ENCODE measurements at places on chromosomes 16 and 17.
A peak's percentile ranks its signal among the peaks of the same experiment; 100 is the strongest.

- DNase-seq: no peak
Measured at GRCh38 chr17:36740157-36740556, 138.8 kb downstream of the MRM1 start.

GRCh38 chr16:30867747-30868146, 26.1 kb downstream of the BCL7C start:
- no peak for DNase-seq

DNA sequence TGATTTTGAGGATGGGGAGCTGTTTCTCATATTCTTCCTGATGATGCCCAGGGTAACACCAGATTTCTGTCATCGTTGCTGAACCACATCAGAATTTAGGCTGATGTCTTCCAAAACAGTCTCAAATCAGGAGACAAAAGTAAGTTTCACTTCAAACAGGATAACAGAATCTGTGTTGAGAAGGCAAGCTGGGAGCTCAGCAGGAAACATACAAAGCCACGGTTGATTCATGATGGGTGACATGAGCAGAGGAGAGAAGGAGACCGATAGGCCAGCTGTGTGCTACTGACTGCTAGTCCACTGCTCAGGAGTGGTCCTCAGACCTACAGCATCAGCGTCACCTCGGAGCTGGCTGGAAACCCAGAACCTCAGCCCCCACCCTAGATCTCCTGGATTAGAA, 62.9 kb upstream of the RCVRN start:
- no peak for DNase-seq

GRCh38 chr17:79852748-79853147, 13.5 kb upstream of the CBX4 start:
- DNase-seq: no peak

- no peak for DNase-seq
Measured at GRCh38 chr16:74034862-74035261, 261.8 kb upstream of the PSMD7 start.

- DNase-seq: no peak
Measured at GRCh38 chr17:50588391-50589049, 28.0 kb downstream of the CACNA1G start.

DNA sequence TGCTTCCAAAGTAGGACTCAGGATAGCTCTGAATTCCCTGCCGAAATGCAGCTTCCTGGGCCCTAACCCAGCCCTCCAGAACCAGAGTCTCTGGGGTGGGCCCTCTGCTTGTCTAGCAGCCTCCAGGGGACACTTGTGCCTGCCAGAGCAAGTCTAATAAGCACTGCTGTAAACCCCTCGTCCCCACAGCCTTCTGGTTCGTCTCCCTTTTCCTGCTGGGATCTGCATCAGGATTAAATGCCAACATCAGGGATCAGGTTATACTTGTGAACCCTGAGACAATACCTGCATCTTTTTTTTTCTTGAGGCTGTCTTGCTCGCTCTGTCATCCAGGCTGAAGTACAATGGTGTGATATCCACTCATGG, 282.0 kb downstream of the SEC14L1 start:
- DNase-seq: no peak

GRCh38 chr17:79340333-79341221, 266.0 kb downstream of the ENGASE start:
- peak; percentile 19 for DNase-seq

- no peak for DNase-seq
Measured at GRCh38 chr17:63983320-63983719, 10.6 kb upstream of the SCN4A start.

- no peak for DNase-seq
Measured at GRCh38 chr16:13909872-13910303, 10.1 kb upstream of the ERCC4 start.

DNA sequence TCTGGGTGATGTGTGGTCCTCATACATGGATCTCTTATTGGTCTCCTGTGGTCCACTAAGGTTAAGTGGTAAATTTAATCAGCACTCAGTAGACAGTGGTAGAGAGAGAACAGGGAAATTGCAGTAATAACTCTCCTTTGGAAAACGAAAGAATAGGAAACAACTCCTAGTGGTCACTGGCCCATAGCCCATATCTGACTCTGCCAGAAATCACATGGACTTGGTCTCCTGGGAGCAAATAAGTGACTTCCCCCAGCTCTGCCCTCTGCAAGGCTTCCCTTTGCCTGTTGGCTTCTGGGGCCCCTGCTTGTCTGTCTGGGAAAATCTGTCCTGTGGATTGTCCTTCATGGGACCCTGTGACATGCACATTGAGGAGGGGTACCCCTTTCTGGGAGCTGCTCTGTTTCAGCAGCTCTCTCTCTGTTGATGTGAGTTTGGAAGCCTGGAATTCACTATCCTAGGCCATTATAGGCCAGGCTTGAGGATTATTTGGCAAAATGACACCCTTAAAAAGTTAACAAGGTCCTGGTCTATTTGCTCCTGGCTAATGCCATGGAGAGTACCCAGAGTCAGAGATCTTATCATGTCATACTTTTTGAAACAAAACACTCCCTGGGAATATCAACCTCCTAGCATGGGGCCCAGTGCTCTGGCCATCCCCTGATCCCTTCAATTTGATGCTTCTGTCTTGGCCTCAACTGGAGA, 58.0 kb upstream of the HNF1B start:
- no peak for DNase-seq

DNA sequence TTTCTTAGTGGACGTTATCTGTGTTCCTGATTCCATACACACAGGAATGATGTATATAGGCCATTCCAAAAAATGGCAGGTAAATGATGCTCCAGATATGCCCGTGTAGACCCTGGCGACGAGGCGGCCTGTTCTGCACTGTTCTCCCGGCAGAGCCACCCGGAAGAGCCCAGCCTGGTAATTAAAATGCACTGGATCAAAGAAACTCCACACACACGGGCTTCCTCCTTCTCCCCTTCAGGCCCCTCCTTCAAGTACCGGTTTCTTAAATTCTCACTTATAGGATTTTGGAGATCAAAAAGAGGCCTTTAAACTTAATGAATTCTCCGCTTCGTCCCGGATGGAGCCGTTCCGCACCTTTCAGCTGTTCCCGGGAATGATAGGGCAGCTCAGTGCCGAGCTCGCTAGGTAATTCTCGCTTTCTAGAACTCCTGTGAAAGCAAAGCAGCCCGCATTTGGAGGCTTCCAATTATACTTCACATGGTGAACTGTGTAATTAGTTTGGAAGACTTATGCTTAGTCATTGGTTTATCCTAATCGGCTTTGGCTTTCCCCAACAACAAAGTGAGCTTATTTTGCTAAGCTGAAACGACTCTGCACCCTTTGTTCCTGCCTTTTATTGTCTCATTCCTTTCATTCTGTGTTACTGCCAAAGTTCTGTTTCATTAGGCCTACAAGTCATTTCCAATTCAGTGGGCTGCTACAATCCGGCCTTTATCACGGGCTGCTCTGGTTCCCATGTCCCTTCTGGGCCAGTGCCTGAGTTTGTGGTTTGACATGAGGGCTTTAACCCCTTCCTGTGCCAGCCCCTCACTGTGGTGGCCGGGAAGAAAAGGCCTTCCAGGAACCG, 150.0 kb downstream of the MSI2 start:
- no peak for DNase-seq

GRCh38 chr16:66481943-66482390, 54.9 kb downstream of the BEAN1 start:
- no peak for DNase-seq

- no peak for DNase-seq
Measured at GRCh38 chr17:73532421-73532901, 111.8 kb downstream of the SDK2 start.

DNA sequence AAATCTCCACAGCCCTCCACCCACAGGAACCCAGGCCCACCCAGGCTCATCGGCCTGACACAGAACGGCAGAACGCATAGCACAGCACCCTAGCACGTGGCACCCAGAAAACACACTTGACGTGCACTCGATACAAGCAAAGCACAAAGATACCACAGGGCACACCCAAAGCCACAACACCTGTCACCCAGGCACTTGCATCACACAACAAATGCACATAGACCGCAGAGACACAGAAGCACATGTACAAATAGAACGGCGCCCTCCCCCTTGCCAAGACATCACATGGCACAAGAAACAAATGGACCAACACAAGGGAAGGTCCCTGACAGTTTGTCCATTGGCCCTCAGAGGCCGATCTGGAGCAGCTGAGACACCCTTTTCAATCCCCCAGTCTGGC, 147.7 kb upstream of the WSCD1 start:
- no peak for DNase-seq

- no peak for DNase-seq
Measured at GRCh38 chr16:75476817-75477216, 12.3 kb upstream of the TMEM170A start.

DNA sequence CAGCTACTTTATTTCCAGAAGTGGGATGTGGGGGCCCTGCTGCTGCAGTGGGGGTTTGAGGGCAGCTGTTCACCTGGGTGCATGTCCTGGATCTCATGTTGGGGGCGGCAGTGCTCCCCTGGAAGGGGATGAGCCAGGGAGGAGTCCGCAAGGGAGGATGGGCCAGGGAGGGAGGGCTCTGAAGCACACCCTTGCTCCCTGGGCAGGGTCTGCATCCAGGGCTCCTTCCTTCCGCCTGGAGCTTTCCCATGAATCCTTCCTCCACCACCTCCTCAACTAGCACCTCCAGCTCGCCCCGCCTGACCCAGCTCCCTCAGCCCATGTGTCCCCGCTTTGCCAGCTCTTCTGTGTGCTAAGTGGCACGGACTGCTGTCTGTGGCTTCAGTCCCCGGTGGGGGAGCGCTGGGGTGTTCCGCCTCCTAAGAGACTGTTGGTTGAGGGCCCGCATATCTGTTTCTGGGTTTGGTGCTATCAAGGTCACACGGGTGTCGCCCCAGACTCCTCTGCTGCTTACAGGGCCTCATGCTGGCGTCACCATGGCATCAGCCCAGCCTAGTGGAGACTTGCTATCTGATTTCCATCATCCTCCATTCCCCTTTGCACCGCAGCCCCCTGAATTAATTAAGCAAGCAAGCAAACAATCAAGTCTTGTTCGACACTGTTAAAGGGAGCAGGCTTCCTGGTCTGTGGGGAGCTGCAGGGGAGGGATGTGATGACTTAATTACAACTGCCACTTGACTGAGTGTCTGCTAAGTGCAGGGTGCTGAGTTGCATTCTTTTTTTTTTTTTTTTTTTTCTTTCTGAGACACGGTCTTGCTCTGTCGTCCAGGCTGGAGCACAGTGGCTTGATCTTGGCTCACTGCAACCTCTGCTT, 71.8 kb downstream of the PRKCA start:
- DNase-seq: peak; percentile 32

- no peak for DNase-seq
Measured at GRCh38 chr17:51745993-51746392, 412.5 kb downstream of the CA10 start.

GRCh38 chr16:73093146-73094144, 45.5 kb upstream of the ZFHX3 start:
- DNase-seq: no peak

DNA sequence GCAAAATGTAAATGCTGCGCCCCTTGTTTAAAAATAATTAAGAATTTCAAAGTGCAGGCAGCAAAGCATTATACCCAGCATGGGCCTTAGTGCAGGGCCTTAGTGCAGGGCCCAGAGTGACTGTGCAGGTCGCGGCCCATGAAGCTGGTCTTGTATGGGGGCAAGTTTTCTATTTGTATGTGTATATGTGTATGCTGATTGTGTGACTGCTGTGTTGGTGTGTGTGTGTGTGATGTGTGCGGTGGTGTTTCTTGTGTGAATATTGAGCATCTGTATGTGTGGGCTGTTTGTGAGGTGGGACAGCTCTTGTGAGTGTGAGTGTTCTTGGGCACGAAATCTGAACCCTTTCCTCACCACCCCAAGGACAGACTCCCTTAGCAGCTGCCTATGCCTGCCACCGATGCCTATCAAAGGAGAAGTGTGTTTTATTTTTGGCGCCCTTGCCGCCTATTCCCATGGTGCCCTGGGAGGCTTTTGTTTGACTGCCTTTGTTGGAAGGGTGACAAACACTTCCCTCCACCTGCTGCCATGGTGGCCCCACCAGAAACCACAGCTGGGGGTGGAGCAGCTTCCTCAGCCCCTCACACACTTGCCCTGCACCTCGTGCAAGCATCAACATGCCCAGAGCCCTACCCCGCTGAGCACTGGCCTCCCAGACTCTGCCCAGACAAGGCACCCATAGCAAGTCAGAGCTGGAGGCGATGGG, 18.0 kb downstream of the CCR7 start:
- DNase-seq: peak; percentile 73

GRCh38 chr16:69301861-69302260, 9.3 kb upstream of the VPS4A start:
- DNase-seq: no peak

GRCh38 chr16:2983706-2984136, 3.5 kb upstream of the PKMYT1 start:
- DNase-seq: peak; percentile 74

- no peak for DNase-seq
Measured at GRCh38 chr16:71775949-71776348, 32.7 kb downstream of the AP1G1 start.

GRCh38 chr17:45908460-45908859, 14.1 kb downstream of the MAPT start:
- DNase-seq: no peak

- DNase-seq: no peak
Measured at GRCh38 chr16:17367923-17368322, 102.8 kb downstream of the XYLT1 start.

GRCh38 chr17:40068917-40069750, 6.4 kb downstream of the THRA start:
- peak; percentile 81 for DNase-seq

DNA sequence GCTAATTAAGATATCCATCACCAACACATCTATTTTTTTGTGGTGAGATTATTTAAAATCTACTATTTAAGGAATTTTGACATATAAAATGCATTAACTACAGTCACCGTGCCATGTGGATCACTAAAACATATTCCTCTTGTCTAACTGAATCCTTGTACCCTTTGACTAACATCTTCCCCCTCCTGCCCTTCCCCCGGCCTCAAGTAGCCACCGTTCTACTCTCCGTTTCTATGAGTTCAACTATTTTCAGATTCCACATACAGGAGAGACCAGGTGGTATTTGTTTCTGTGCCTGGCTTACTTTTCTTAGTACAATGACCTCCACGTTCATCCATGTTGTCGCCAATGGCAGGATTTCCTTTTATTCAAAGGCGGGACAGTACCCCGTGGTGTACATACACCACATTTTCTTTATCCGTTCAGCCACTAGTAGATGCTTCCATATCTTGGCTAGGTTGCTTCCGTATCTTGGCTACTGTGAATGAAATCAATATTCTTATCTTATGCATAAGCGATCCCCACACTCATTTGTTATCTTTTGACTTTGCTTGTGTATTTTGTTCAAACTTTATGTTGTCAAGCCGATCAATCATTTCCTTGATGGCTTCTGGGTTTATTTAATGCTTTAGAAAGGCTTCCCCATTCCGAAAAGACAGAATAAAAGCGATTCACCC, 134.7 kb downstream of the KCNJ12 start:
- DNase-seq: no peak

GRCh38 chr17:66764506-66764905, 70.4 kb upstream of the CACNG5 start:
- no peak for DNase-seq

DNA sequence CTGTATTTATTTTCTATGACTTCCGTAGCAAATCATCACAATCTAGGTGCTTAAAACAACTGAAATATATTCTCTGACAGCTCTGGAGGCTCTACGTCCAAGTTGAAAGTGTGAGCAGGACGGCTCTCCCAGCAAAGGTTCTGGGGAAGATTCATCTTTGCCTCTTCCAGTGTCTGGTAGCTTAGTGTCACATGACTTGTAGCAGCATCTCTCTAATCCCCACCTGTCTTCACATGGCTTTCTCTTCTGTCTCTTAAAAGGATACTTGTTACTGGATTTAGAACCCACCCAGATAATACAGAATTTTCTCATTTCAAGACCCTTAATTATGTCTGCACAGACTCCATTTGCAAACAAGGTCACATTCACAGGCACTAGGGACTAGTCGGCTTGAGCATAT, 687.7 kb upstream of the RBFOX1 start:
- DNase-seq: no peak

Data from CD4-positive, alpha-beta T cell treated with Interferon alpha-2 for 1 hour (primary cell).